EH (cell line): ENCODE measurements at places on chromosomes 7 and 10.

- DNase-seq, result no peak
Measured at GRCh38 chr10:114077815-114078219, 34.2 kb downstream of the ADRB1 start.

GRCh38 chr10:84328418-84329195 is at the start of gene CCSER2:
Gene CCSER2, plus strand, starts transcription at chr10:84328589. Its CDS starts 42,464 bp downstream, at chr10:84371053.
- DNase-seq, result peak; percentile 94

GRCh38 chr7:158829021-158829341 is 328 bp downstream of the ESYT2 start:
- DNase-seq, result peak; percentile 79

- DNase-seq, result no peak
Measured at GRCh38 chr7:102223184-102223583, 63.5 kb upstream of the SH2B2 start.

DNA sequence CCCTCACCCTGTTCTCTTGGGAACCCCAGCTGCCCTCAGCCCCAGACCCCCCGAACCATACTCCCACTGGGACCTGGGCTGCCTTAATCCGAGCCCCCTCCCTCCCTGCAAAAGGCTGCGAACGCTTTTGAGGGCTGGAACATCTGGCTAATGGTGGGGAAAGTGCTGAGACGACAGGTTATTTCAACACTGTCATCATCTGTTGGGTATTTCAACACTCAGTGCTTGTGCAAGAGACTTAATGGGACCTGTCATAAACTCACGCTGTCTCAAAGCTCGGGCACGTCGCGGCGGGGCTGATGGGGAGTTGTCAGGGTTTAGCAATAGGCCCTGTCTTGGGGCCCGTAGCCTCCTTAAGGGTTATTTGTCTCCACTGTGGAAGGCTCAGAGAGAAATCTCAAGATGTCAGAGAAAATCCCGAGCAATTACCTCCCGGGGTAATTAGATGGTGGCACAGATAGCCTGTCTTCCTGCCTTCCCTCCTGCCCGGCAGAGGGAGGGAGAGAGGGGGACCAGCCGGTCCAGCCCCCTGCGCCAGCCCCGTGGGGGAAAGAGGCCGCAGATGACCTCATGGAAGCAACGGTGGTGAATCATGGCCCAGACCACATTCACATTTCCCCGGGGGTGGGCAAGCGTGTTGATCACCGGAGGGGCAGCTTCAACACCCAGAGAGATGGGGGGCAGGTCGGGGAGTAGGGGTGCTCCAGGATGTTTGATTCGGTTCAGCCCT is 88.7 kb upstream of the MYL10 start:
- peak; percentile 86 for DNase-seq

- DNase-seq, result no peak
Measured at GRCh38 chr7:157467496-157468212, 130.8 kb downstream of the DNAJB6 start.

- DNase-seq, result no peak
Measured at GRCh38 chr10:14162629-14163344, 167.9 kb downstream of the FRMD4A start.

GRCh38 chr7:63077841-63078240 is 920.8 kb upstream of the ZNF722 start:
- no peak for DNase-seq

- no peak for DNase-seq
Measured at GRCh38 chr7:1741751-1742554, 71.9 kb downstream of the ELFN1 start.

DNA sequence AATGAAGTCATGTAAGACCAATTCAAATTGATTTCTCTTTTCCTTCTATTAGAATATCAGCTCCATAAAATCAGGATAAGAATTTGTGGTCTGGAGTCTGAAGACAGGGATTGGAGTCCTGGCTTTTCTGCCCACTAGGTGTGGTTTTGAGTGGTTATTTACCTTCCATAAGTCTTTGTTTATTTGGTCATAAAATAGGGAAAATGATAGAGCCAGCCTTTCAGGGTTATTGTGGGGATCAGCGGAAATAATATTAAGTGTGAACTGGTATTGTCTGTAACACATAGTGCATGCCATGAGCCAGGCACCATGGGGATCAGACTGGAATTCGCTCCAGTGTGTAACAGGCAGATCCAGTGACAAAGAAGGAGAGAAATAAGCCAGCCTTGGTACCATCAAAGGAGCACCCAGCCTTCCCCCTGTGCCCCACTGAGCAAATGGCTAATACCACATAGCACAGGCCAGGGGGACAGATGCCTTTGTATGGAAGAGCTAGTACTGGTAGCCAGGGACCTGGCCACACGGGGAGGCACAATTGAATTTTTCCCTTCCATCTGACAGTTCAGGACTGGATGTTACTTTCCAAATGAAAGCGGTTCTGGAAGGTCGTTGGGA is 509.7 kb upstream of the PODXL start:
- DNase-seq, result peak; percentile 22

- no peak for DNase-seq
Measured at GRCh38 chr7:151023232-151023631, 1.1 kb downstream of the ATG9B start.

- DNase-seq, result no peak
Measured at GRCh38 chr7:22418251-22419046, 61.5 kb upstream of the RAPGEF5 start.

- peak; percentile 34 for DNase-seq
Measured at GRCh38 chr10:93580828-93581227, 14.4 kb downstream of the FFAR4 start.

DNA sequence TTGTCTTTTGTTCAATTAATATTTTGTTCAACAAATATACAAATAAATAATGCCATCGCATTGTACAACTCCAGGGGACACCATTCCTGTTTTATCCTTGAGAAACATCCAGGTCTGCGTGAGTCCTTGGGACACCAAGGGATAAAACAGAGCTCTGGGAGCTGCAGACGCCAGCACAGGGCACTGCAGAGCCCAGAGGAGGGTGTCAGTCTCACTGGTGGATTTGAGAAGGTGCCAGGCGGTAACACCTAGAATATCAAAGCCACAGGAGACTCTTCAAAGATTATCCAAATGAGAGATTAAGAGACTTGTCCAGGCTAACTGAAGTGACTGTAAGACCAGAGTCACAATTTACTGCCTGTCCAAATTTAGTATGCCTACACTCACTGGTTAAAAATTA is 55.3 kb downstream of the TEX36 start:
- no peak for DNase-seq

- DNase-seq, result no peak
Measured at GRCh38 chr7:158312789-158313188, 274.8 kb downstream of the PTPRN2 start.

DNA sequence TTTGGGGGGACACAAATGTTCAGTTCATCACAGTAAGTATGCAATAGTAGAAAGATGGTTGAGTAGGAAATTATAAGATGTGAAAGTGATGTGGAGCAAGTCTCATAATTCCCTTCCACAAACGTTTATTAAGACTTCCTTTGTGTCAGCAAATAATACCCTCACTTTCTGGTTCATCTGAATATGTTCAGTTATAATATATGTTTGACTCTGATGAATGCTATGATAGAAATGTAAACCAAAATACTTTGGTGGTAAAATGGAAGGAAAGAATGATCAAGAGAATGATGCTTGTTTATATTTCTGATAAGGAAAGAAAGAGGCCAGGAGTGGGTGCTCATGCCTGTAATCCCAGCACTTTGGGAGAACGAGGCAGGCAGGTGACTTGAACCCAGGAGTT is 111.7 kb upstream of the PLXDC2 start:
- DNase-seq, result no peak

DNA sequence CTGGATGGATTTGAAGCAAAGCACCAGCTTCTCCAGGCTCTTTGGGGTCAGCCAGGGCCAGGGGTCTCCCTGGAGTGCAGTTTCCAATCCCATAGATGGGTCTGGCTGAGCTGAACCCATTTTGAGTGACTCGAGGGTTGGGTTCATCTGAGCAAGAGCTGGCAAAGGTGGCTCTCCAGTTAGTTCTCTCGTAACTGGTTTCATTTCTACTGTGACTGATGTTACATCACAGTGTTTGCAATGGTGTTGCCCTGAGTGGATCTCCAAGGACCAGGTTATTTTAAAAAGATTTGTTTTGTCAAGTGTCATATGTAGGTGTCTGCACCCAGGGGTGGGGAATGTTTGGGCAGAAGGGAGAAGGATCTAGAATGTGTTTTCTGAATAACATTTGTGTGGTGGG is 14.2 kb downstream of the LEP start:
- DNase-seq, result no peak

GRCh38 chr7:87934699-87935383 is 790 bp downstream of the ADAM22 start:
- DNase-seq, result peak; percentile 21

GRCh38 chr7:134527979-134528371 is 608 bp downstream of the AKR1B10 start:
- DNase-seq, result peak; percentile 79

- DNase-seq, result no peak
Measured at GRCh38 chr10:107749235-107749634, 584.7 kb upstream of the SORCS1 start.

DNA sequence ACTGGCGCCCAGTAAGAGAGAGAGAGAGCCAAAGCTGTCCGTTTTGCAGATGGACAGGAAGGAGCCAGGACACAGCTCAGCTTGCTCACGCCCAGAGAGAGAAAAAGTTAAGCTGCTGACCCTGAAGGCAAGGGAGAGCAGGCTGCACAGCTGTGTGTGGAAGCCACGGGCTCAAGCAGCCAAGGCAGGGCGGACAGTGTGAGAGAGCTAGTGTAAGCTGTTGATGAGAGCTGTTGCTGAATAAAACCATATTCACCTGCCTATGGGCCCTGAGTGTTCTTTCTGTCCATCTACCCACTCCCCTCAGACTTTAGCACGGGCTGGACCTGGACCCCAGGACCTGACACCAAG is 5.4 kb downstream of the INMT start:
- no peak for DNase-seq

- no peak for DNase-seq
Measured at GRCh38 chr10:115861455-115861854, 411.6 kb downstream of the GFRA1 start.

DNA sequence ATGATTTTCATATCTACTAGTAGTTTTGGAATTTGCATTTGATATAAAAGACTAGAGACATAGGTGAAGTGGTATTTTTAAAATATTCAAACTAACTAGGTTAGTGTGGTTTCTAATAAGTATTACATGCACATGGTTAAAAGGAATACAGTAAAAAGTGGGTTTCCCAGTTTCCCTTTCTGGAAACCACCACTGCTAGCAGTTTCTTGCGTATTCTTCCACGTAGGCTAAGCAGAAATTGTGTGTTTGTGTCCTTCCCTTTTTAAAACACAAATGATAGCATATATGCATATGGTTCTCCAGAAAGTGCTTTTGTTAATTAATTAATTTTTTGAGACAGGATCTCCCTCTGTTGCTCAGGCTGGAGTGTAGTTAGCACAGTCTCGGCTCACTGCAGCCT is 15.4 kb downstream of the NRF1 start:
- no peak for DNase-seq

GRCh38 chr10:8006274-8006999 is 48.1 kb upstream of the GATA3 start:
- no peak for DNase-seq

DNA sequence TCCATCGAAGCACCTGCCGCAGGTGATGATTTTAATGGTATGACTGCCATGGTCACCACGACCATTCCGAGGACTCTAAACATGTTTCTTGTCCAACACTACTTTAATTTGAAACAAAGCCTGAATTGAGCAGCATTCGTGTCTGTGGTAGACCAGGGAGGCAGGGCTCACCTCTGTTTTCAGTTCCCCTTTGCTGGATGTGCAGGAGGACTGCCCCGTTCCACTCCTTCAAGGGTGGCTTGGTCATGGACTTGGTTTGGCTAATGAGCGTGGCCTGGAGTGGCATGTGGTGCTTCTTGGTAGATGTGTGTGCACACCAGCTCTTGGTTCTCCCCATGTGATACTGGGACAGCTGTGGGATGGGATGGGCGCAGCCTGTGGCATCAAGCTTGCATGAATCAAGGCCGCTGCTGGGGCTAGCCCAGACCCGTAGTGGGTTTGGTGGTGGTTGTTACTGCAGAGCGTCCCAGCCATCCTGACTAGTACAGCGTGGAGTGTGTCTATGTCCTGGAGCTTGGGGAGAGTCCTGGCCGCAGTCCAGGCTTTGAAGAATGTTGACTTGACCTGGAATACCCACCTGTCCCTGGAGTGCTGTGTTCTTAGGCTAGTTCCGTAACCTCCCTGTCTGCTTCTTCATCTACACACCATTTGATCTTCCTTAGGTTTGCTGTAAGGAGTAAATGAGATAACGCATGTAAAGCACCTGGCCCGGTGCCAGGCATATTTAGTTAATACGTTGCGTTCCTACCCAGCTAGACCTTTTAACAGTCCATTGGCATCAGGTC is 34.8 kb downstream of the MGMT start:
- no peak for DNase-seq

- no peak for DNase-seq
Measured at GRCh38 chr10:34535872-34536271, 279.2 kb downstream of the PARD3 start.

- DNase-seq, result no peak
Measured at GRCh38 chr10:99623919-99624318, 3.7 kb upstream of the SLC25A28 start.

- DNase-seq, result peak; percentile 23
Measured at GRCh38 chr7:16051561-16052255, 365.2 kb upstream of the MEOX2 start.

DNA sequence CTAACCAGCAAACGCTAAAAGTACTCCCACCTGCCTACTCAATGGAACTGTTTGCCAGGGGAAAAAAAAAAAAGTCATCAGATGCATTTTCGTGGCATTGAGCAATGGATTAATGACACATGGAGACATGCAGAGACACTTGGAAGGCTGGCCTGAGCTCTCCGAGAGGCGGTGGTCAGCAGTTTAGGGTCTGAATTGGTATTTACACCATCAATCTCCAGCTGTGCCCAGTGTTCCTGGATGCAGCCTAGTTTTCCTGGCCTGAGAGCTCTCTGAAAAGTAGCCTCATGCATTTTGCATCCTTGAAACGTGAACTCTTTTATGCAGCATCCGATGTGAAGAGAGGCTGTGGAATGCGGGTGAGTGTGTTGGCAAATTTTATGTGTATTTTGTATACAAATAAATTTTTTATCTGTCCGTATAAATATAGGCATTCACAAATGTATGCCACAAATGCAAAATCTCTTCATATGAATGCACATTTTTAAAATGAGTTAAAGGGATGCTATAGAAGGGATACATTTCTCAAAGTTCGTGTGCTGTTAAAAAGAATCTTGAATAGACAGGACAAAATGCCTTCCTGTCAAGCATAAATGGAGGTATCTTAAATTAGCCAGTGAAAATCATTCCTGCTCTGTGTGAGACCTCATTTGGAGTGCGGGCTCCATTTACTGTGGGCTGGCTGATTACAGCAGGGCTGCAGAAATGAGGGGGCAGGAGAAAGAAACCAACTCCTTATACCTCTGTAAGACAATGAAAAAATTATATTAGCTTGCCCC is 137.7 kb upstream of the PFKP start:
- no peak for DNase-seq

DNA sequence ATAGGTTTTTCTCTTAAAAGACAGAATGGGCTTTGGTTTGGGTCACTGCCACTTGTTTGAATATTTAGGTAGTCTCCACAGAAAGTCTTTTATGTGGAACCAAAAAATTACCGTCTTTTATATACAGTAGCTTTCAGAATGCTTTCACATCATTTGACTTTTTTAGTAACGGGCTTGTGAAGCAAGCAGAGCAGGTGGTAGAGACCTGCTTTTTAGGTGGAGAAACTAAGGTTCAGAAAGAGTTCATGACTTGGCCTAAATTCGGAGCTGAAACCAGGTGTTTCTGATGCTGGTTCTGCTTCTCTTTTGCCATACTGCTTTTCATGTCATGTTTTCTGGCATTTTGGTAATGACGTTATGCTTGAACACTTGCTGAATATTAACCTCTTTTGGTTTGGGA is 36.3 kb downstream of the GARS1 start:
- DNase-seq, result no peak
